ENCODE measurements at places on chromosomes 13 and 19.

DNA sequence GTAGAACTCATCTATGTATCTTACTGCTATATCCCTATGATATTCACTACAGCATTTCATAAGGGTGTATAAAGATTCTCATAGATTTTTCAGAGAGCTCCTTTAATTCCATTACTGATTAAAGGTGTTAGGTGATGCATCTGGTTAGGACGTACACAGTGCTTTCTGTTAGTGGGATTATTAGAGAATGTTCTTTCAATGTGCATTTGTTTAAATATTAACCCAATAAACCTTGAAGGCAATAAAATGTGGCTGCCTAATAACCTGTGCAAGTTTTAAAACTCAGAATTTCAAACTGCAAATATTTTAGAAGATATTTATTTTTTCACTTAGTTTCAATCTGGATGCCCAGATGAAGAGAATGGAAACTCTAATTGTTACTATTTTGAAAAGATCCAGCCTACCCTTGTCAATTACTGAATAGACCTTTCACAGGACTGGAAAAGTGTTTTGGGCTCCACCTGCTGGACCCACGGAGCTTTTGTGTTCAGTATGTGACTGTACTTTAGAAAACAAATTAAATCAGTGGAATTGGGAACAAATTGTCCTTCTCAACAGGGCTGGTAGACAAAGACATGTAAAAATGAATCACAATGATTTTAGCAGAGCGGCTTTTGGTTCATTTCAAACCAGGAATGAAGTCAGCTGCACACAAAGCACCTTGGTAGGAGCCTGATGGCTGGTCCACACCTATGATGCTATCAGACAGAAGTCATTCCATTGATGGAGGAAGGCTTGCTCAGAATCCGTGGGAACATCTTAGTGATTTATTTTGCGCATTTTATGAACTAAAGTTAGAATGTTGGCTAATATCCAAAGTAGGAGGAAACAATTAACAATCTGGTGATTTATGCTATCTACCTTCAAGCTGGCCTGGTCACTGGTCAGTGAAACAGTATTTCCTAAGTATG, 89.4 kb upstream of the RAP2A start:
- peak; percentile 70 for DNase-seq

DNA sequence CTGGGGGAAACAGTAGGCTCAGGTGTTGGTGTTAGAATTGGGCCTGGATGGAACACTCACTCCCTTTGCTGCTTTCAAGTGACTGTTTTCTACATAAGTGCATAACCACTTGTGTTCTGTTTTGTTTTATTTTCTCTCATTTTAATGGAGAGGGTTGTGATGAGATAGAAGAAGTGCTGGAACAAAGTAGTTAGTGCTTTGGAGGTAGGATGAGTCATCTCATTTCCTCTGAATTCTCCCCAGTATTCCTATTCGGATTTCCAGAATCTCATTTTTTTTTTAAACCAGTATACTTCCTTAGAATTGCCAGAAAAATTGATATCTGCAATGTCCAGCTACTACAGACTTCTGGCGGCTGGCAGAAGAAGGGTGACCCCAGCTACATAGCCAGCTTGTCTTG, 575.9 kb downstream of the MYO16 start:
- DNase-seq: no peak

- DNase-seq: no peak
Measured at GRCh38 chr13:33797622-33798021, 20.3 kb upstream of the RFC3 start.

DNA sequence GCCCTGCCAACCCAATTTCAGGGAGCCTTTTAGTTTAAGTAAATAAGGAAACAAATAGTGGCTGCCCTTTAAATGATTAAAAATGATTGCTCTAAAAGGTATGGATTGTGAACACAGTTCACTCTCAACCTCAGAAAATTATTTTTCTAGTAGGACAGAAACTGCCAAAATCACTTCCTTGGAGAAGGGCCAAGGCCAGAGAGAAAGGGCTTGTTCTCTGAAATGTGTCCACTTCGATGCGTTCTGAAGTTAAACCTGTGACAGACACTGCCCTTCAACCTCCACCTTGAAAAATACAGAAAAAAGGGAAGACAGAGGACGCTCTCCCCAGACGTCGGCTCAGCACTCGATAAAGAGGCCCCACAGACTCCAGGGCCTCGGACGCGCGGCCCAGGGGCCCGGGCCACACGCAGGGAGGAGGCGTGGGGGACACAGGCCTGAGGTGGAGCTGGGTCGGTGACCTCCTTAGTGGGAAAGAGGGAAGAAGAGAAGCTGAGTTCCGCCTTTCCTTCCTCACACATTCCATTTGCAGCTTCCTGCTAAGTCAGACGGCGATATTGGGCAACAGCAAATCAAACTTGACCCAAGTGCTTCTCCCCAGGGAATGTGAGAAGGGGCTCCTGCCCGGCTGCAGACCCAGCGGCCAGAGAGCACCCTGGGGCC, 63.6 kb downstream of the RASA3 start:
- no peak for DNase-seq

DNA sequence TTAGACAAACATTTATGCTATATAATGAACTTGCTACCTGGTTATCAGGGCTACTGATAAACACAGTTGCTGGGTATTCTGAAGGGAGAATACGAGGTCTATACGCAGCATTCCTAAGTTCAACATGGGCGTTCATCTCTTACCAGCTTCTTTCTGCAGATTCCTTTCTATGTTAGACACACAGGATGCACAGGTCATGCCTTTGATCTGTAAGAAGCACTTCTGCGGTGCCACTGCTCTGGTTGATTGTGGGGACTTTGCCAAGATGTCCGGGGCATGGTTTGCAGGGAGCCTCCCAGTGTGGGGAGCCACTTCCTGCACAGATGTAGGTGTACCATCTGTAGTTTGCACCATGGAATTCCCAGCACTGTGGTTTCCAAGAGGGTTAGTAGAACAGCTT, 40.9 kb downstream of the ATP7B start:
- DNase-seq: no peak

- DNase-seq: no peak
Measured at GRCh38 chr19:37077501-37077933, 716 bp upstream of the ZNF420 start.

- no peak for DNase-seq
Measured at GRCh38 chr13:80476953-80477352, 136.0 kb upstream of the SPRY2 start.

- peak; percentile 17 for DNase-seq
Measured at GRCh38 chr13:71712988-71713653, 153.9 kb downstream of the DACH1 start.

DNA sequence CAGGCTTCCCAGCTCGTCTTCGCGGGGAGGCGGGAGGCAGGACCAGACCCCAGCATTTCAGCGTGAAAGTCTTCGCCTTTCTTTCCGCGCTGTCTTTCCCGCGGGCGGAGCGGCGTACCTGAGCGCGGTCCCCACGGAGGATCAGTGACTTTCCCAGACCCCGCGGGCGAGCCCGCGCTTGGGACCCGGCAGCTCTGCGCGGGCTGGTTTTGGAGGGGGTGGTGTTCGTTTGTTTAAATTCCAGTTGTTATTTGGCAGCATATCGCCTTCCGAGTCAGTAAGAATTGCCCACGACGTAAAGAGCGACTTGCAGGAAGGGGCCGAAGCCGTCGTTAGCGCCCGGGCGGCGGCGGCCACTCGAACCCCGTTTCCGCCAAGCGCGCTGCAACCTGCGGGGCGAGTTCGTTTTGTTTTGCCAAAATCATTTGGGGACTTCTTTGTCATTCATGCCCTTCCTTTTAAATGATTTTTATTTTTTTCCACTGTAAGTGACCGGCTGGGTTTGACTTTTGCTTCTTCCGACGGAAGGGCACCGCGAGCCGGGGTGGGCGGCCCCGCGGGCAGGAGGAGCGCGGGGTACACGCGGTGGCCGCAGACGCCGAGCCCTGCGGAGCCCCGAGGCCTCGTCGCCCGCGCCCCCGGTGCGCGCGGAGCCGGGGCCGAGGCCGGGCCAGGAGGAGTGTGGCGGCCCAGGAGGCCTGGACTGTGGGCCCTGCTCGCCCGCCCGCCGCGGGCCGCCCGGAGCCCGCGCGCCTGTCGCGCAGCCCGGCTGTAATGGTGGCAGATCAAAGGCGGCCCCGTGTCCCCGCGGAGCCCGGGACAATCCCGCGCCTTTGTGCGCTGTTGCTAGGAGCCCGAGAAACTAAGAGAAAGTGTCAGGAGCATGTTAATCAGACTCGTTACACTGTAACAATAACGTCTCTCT, 75.9 kb downstream of the ZIC5 start:
- peak; percentile 80 for DNase-seq

- DNase-seq: no peak
Measured at GRCh38 chr13:77335543-77335942, 8.6 kb upstream of the MYCBP2 start.

DNA sequence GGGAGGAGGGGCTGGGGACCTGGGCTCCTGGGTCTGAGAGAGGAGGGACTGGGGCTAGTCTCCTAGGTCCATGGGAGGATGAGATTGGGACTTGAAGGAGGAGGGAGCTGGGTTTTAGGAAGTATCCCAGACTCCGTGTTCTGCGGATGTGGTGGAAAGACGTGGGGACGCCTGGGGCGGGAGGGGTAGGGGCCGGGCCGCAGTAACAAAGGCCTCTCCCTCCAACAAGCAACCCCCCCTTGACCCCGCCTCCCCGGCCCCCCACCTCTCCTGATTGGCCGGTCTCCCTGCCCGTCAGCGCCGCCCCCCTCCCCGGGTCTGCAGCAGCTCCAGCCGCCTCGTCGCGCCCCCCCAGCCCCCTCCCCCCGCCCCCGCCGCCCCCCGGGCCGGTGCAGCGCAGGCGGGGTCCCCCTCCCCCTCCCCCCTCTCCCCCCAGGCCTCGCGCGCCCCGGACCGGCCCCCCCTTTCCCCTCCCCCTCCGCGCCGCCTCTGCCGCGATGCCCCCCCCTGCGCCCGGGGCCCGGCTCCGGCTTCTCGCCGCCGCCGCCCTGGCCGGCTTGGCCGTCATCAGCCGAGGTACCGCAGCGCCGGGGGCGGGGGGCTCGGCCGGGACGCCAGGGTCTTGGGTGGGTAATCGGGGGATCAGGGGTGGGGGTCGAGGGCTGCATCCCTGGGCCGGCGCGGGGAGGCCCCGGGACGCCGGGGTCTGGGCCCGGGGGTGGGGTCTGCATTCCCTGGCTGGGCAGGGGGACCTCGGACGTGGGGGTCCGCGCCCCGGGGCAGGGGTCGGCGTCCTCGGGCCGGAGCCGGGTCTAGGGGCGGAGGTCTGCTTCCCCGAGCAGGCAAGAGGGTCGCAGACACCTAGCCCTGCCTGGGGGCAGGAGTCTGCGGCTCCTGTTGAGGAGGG, at the start of gene IGLON5:
Gene IGLON5, plus strand, starts transcription at position 294 of the 907 bp plus-strand sequence. Its CDS starts 204 bp downstream, at position 498.
- peak; percentile 67 for DNase-seq

- DNase-seq: peak; percentile 77
Measured at GRCh38 chr19:574658-575526, 2.5 kb downstream of the BSG start.

GRCh38 chr13:103539265-103539664, 473.0 kb upstream of the SLC10A2 start:
- DNase-seq: peak; percentile 78

GRCh38 chr19:1354970-1355567, 28.6 kb upstream of the NDUFS7 start:
- no peak for DNase-seq

- DNase-seq: no peak
Measured at GRCh38 chr13:67223024-67223423, 7.1 kb downstream of the PCDH9 start.

GRCh38 chr13:110348309-110349105, 41.4 kb downstream of the COL4A2 start:
- no peak for DNase-seq

GRCh38 chr13:63184693-63185092, 1769.0 kb upstream of the PCDH20 start:
- peak; percentile 40 for DNase-seq

DNA sequence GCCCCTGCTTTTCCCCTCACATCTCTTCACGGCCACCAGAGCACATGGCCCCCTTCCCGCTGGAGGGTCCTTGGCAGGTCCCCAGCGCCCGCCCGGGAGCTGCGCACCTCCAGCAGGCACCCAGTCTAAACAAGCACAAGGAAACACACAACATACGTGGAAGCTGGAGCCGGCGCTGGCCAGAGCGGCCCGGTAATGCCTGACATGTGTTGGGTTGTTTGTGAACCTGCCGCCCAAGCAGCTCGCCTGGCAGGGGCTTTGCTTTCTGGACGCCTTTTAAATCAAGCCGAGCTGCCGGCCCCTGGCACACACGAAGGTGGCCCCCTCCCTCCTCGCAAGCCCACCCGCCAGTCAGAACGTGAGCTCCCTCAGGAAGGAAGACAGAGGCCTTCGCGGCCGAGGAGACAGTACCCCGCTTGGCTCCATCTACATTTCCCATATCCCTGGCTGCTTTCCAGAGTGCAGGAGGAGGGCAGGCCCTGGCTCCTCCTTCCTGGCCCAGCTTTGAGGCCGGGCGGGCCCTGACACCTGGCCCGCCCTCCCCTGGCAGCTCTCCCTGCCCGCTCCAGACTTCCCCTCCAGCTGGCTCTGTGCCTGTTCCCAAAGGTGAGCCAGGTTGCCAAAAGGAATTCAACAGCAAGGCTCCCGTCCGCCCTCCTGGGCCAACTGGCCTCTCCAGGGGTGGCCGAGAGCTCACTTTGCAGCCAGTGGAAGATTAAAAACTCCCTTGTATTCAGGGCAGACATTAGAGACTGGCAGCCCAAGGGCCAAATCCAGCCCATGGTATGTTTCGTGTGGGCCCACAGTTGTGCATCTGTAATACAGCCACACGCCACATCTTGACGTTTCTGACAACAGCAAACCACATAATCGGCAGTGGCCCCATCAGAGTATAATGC, 28.7 kb downstream of the COMP start:
- no peak for DNase-seq

DNA sequence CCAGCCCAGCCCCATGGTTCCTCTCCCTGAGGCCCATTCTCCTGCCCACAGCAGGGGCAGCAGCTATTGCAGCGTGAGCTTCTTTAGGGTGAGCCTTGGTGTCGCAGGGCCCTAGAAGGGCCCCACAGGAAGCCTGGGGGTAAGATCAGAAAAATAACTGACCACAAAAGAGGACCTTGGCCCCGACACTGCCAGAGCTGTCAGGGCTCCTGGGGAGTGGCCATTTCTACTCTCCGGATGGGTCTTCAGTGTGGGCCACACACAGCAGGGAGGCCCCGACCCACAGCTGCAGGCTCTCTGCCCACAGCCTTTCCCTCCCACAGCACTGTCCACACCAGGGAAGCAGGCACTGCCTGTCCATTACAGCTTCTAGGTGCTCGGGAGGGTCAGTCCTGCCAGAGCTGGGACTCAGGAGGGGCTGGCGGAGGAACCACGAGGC, 3.5 kb upstream of the SIGLEC8 start:
- no peak for DNase-seq

DNA sequence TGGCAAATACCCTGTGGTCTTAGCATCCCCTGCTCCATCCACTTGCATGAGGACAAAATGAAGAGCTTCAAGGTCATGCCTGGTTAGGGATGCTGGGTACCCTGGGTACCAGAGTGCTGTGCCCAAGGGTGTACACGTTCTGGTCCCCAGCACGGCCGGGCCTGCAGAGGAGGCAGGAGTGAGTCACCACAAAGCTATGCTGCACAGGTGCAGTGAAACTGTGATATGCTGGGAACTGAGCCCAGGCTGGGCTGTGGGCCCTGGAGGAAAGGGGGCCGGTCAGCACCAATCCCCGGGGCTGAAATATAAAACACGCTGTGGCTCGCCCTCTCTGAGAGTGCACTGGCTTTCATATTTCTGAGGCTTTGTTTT, 95.1 kb downstream of the TSHZ3 start:
- DNase-seq: no peak

- peak; percentile 48 for DNase-seq
Measured at GRCh38 chr19:4556597-4557127, 2.8 kb downstream of the SEMA6B start.

Data from neural progenitor cell (in vitro differentiated cells).